Activated effector memory CD4-positive, alpha-beta T cell treated with Interleukin-2 at 50 U/mL for 16 hours (primary cell): ENCODE measurements at places on chromosomes 3 and 15.

DNA sequence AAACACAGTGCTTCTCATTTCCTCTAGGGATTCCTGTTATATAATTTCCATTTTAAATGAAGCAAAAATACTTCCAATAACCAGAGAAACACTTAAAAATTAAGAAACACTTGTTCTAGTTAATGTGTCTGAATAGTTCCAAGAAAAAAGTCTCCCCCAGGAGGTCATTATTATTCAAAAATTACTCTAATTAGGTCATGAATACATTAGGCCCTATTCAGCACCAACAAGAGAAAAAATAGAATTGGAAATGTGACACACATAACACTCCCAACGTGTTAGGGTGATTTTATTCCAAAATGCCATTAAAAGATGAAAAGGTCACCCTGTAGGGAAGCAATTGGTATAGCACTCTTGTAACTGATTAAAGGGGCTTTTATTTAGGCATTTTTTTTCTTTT is 382.1 kb downstream of the TUSC7 start:
- DNase-seq: no peak

GRCh38 chr3:10707400-10708215 is 108.4 kb upstream of the SLC6A11 start:
- DNase-seq: no peak

GRCh38 chr3:128348805-128349531 is 117.7 kb downstream of the DNAJB8 start:
- no peak for DNase-seq

DNA sequence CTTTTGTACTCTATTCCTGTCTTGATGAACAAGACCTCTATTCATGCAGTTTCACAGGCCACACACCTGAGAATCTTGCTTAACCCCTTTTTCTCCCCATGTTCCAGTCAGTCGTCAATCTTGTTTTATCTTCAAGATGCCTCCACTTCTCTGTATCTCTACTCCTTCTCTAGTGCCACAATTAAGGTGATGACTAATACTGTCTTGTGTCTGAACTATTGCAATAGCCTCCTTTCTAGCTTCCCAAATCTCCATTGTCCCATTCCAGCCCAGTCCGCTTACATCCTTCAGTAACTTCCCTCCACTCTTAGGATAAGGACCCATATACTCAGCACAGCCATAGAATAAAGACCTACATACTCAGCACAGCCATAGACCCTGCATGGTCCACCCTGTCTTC is 24.7 kb downstream of the CHST14 start:
- no peak for DNase-seq

DNA sequence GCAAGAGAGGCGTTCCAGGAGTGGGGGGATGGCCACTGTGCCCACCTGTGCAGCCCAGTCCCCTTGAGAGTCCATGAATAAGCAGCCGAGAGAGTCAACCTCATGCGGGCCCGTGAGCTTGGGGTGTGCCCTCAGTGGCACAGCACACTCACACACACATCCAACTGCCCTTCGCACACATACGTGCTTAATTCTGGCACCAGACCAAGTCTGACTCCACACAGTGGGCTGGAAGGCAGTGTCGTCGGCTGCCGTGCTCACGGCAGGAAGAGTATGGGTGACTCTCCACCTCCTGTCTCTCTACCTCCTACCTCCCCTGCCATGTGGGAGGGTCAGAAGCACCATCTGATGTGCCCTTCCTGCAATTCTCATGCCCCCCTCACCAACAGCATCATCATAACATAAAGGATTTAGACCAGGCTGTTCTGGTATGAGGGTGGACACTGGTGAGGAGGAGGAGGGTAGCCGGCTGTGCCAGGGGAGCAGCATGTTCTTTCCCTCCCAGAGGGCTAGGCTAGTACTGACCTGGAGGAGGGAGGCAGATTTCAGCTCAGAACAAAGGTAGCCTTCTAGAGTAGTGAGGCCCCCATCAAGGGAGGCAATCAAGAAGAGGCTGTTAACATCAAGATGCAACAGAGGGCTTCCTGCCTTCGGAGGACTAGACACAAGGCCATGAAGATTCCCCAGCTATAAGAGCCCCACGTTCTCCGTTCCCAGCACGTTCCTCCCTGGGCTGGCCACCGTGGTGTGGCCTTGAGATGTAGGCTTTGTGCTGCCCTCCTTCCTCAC is 5.3 kb upstream of the STRA6 start:
- DNase-seq: no peak
